CD8-positive, alpha-beta memory T cell (primary cell): ENCODE measurements at places on chromosomes 2 and 18.

DNA sequence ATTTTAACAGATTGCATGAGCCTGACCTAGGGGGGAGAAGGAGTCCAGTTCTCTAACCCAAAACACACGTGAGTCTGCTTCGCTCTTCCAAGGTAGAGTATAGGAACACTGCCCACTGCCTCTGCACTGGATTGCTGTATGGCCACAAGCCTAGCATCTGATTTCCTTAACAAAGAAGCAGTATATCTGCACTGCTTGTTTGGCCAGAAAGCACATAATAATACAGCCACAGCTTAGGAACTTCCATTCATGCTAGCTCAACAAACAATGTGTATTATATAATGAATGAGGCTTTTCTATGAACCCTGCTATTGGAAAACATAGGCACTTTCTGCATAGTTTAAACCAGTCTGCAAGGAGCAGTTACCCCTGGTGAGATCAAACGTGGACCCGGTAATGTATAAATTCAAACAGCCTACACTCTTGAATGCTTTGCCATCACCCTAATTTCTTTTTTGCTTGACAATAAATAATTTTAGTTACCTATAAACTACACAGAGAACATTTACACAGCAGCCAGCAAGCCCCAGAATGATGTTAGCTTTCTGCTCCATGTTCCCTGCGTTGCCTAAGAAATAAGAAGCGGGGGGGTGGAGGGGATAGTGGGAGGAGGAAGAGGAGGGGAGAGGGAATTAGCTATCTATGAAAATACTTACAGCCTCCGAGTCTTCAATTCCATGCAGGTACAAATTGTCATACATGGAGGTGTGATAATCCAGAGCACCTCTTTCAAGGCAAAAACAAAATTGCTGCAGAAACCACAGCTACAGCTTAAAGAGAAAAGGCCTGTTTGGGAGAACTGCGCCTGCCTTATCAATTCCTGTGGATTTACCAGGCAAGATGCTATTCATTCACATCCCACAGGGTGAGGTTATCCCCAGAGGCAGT is 125.6 kb downstream of the CACNB4 start:
- DNase-seq: no peak

DNA sequence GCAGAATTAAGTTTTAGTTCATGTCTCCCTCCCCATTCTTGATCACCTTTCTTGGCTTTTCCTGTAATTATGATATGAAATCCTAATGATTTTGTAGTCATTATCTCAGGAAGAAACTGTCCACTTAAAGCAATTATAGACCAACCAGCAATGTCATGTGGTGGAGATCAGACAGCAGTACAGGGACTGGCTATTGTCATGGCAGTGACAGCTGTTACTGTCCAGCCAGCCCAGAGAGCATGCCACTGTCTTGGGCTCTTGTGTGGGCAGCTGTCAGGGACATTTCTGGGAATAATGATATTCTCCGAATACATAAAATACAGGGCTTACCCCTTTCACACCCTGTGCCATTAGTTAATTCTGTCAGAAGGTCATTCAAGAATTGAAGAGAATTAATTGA is 355.3 kb upstream of the RAB12 start:
- DNase-seq: no peak

GRCh38 chr2:144225076-144225475 is 294.8 kb downstream of the ZEB2 start:
- no peak for DNase-seq

DNA sequence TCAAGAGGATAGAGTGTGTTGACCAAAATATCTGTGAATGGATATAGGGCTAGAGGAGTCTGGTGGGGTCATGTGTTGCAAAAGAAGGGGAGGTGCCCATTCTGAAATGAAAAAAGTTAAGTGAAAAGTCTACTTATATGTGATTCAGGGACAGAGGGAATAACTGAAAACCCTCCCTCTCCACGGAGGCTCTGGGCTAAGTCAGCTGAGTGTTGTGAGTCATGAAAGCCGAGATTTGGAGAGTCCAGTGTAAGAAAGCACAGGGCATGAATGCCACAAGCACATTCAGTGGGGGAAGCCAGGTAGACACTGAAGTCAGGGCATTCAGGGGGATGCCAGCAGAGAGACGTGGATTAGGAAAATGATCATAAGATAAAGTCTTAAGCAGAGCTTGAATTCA is 871.9 kb downstream of the TSN start:
- no peak for DNase-seq

DNA sequence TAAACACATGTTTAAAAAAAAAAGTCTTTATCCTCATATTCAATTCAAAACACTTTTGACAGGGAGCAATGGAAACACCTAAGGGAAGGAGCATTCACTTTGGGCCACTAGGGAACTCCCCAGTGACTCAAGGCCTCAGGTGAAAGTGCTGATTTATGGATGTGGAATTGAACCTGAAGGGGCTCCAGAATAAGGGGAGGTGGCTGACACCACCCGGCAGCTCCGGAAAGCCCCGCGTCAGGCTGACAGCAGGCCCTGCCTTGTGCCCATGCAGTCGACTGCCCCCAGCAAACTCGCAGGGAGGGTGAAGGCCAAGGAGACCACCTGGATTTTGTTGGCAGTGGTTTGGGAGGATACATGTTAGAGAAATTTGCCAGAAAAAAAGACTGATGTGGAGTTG is 275.3 kb upstream of the NCKAP5 start:
- DNase-seq: no peak

DNA sequence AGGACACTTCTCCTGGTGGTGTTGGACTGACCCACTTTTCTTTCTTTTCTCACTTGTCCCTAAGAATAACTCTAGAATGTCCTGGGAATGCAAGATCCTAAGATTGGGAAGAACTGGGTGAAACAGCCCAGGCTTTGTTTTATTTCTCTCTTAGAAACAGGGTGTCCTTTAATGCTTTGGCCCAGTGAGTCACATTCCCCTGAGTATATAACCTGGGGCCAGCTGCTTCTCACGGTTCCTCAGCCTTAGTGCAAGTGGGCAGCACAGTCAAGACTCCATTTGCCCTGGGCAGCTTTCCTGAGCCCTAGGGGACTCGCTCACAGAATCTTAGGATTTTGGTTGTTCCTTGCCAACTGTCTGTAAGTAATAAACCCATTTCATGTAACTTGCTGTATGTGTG is 355.0 kb downstream of the DSC3 start:
- no peak for DNase-seq

GRCh38 chr18:76827205-76828200 is 5.1 kb downstream of the ZNF236 start:
- no peak for DNase-seq

- DNase-seq: no peak
Measured at GRCh38 chr2:71682341-71682740, 229.0 kb downstream of the DYSF start.

GRCh38 chr2:290090-290722 is 2.3 kb upstream of the ALKAL2 start:
- peak; percentile 40 for DNase-seq

GRCh38 chr2:45469314-45470099 is 141.6 kb downstream of the SRBD1 start:
- no peak for DNase-seq

DNA sequence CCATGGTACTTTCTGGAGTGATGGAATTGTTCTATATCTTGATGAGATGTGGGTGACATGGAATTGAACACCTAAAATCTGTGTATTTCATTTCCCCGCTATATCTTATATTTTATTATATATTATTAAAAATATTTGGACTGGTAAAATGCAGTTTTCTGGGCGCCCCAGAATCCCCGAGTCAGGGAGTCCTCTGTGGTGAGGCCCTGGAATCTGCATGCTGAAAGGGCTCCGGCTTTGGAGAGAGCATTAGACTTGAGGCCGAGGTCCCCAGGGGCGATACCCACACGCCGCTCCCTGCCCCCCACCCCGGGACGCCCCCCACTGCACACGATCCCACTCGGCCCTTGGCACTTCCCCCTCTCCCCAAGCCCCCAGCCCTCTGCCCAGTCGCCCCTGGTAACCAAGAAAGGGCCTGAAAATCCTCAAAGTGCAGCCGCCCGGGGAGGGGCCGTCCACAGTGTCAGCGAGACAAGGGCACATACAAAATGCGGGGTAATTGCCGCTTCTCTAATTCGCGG is 126.0 kb downstream of the ZFP36L2 start:
- no peak for DNase-seq

- DNase-seq: no peak
Measured at GRCh38 chr2:127400533-127400896, 12.7 kb upstream of the MAP3K2 start.

- DNase-seq: no peak
Measured at GRCh38 chr2:222470802-222471468, 46.6 kb downstream of the SGPP2 start.

DNA sequence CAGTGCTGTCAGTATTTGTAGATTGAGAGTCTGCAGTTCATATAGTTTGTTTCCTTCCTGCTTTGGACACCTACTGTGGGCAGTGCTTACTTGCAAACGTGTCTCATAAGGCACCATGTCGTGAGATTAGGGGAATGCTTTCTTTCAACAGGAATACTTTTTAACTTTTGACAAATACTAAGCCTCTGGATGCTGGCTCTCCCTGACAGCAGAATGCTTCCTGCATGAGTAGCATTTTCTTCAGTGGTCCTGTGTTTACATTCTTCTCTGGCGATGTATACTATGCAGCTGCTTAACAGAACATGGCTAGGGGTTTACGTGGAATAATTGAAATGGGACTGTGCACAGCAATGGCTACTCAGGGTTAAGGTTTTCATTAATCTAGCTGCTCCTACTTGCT is 807.5 kb downstream of the MBD2 start:
- DNase-seq: no peak

DNA sequence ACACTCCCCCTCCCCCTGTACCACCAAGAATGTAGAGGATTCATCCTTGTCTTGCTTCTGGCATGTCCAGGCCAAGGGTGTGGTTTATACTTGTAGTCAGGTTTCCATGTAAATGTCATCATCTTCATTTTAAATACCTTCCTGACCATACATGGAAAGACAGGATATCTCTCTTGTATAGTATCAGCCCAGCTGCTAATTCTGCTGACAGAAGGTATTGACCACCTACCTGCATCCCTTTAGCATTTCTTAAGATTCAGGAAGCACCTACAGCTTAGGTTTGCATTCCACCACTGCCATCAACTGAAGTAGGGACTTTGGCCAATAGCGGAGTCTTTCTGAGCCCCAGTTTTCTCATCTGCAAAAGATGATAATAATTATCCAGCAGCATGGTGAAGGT is 22.9 kb upstream of the FSHR start:
- no peak for DNase-seq

- no peak for DNase-seq
Measured at GRCh38 chr2:35172687-35173086, 1182.9 kb upstream of the CRIM1 start.

GRCh38 chr2:204496779-204497178 is 48.5 kb upstream of the PARD3B start:
- no peak for DNase-seq

DNA sequence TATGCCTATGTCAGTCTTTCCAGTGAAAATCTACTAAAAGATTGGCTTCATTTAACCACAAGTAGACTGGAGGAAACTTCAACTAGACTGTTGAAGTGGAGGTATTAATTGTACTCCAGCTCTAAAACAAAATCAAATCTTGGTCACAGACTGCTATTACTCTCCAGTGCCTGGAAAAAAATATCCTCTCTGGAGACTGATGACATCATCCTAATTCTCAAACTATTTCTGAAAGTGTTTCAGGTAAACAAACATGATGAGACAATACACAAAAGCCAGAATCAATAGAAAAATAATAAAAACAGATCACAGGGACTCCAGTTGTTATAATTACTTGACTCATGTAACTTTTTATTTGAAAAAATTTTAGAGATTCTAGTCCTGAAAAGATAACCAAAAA is 87.7 kb upstream of the MYO3B start:
- no peak for DNase-seq

DNA sequence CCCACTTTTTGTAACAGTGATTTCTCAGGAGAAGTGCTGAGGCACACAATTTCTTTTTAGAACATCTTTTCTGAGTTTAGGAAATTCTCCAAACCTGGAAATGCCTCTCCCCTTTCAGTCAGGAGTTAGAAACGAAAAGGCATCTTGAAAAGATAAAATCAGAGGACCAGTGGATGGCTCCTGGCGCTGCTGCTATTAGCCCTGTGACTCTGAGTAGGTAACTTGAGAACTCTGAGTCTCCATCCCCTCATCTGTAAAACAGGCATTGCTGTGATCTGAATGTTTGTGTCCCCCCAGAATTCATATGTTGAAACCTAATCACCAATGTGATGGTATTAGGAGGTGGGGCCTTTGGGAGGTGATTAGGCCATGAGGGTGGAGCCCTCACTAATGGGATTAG is 50.2 kb downstream of the EHD3 start:
- DNase-seq: no peak

DNA sequence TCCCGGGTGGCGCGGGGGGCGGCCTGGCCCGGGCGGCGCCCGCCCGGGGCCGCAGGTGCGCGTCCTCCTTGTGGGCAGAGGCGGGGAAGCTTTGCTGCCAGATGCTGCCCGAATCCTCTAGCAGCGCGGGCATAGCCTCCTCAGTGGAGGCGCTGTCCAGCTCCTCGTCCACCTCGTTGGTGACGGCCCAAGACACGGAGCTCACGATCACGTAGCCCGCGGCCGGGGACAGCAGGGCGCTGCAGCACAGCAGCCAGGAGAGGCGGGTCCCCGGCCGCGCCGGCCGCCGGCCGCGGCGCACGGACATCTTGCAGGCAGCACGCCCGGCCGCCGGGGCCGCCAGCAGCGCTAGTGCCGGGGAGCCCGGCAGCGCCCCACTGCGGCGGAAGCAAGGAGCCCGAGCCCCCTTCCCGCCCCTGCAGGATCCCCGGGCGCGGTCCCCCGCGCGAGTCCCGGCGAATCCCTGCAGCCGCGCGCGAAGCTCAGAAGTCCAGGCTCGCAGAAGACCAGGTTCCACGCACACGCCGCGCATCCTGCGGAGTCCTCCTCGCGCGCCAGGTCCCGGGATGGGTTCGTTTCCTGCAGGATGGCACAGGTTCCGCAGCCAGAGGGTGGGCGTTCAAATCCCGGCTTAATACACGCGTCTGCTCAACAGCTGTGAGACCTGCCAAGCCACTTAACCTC is at the start of gene CREG2:
TSS of gene CREG2 (minus strand) at position 353 of the 684 bp plus-strand sequence. CDS start at position 307, 46 bp downstream.
- peak; percentile 42 for DNase-seq

DNA sequence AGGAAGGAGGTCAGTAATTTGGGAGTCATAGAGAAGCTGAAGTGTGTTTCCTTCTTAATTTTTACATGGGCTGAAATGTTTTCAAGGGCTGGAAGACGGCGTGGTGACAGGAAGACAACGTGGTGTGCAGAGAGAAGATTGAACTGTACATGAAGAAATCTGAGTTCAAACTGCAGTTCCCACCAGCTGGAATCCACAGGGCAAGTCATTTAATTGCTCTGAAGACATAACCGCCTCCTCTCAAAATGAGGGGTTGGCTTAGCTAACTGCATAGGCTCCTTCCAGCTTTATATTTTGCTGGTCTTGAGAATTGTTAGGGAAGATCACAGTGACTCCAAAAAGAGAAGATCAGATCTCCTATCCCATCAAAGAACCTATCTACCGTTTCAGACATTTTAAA is 103.9 kb downstream of the SLC8A1 start:
- no peak for DNase-seq

- no peak for DNase-seq
Measured at GRCh38 chr2:62461707-62462106, 44.3 kb downstream of the TMEM17 start.

DNA sequence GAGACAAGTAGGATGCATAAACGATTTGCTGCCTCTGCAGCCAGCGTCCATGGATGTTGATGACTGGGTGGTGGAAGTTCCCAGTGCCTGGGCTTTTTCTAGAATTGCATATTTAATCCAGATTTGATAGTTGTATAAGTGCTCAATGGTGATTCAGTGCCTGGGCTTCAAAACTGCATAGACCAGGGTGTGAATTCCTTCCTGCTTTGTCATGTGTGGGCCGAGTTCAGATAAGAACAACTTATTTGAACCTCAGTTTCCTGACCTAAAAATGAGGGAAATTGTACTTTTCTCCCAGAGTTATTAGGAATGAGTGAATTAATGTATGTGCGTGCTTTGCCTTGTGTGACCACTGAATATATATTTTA is 154.6 kb downstream of the WDSUB1 start:
- DNase-seq: no peak
